ENCODE measurements at places on chromosomes 13 and 19.
A peak's percentile ranks its signal among the peaks of the same experiment; 100 is the strongest.

GRCh38 chr13:51425410-51426042 is 27.3 kb downstream of the INTS6 start:
- no peak for DNase-seq

- DNase-seq, result no peak
Measured at GRCh38 chr13:59413126-59413525, 750.6 kb downstream of the DIAPH3 start.

DNA sequence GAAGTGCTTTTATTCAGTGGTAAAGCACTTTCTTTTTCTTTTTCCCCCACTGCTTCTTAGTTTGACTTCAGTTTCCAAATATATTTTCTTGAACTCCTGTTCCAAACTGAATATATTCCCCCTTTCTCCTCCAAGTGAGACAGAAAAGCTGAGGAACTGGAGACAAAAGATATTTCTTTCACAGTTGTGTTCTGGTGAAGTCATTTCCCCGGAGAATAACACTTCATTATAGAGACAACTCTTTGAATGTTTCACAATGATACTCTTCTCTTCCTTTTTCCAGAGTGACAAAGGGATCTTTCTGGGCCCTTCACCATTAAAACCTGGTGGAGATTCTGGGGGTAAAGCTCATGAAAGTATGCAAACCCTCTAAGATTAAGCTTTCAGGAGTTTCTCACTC is 860.8 kb upstream of the SLITRK5 start:
- no peak for DNase-seq

- DNase-seq, result no peak
Measured at GRCh38 chr19:23470873-23471545, 75.7 kb upstream of the ZNF91 start.

DNA sequence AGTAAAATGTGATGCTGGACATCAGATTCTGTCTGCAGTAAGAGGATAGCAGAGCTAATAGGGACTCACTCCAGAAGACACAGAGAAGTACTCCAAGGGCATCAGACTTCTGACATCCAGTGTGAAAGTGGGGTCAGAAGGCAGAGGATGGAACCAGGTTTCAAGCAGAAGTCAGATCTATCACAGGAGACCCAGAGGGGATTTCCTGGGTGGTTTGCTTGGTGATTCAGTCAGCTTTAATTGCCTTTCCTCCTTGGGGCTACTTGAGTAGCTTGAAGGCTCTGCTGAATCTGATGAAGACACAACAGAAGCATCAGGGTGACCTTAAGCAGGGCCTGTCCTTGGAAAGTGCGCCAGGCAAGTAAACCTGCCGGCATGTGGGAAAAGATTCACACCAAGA is 300.6 kb downstream of the COG6 start:
- peak; percentile 30 for DNase-seq

DNA sequence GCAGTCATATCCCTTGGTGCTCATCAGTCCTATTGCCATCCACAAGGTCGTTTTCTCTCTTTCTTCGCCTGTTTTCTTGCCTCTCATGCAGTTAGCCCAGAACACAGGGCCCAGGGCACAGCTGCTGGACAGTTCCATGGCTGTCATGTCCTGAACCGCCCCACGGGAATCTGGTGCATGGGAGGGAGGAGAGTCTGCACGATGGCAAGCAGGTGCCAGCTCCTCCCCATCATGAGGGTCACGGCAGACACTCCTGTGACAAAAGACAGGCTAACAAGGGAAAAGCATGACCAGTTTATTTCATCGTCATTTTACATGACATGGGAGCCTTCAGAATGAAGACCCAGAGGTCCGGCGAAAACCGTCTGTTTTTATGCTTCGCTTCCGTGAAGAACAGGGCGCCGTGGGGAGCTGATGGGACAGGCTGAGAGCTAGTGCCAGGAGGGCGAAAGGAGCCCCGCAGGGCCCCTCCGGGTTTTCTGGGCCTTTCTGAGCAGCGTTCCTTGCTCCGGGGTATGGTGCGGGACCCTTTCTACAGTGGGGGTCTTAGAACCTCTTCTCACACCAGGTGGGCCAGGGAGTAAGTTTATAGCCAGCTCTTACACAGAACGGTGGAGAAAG is 135.7 kb downstream of the STK24 start:
- DNase-seq, result no peak

- DNase-seq, result no peak
Measured at GRCh38 chr13:98390086-98390715, 186.7 kb downstream of the STK24 start.

DNA sequence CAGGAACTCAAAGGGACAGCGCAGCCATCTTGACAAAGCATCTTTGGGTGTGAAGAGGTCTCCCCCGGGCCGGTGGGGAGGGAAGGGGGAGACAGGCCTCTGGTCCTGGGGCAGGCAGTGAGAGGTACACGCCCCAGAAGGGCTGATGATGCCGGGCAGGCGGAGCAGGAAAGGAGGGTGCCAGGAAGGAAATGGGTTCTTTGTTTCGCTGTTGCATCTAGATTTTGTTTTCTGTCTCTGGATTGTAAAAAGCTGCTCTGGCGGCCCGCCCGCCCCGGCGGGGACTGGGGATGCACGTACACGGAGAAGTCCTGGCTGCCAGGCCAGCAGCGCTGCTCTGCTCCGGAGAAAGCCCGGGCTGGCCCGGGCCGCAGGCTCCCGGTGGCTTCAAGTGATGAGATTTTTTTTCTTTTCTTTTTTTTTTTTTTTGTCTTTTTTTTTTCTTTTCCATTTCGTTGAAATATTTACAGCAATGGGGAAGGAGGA is 13.2 kb upstream of the ASF1B start:
- peak; percentile 76 for DNase-seq

- DNase-seq, result peak; percentile 59
Measured at GRCh38 chr13:78121459-78122348, 203.1 kb upstream of the EDNRB start.

DNA sequence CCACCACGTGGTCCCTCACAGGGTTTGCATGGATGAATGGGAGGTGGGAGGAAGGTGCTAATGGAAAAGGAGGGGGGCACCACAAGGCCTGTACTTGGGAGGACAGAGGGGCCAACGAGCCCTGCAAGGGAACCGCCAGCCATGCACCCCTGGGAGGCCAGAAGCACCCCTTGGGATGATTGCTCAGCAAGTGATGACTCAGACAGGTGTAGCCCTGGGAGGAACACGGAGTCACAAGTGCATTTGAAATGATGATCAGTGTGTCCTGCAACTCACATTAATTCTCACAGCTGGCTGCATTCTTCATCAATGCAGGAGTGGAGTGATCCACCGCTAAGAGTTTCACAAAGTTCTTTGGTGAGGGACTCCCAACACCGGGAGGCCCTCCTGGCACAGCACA is 82.8 kb upstream of the ZNF254 start:
- no peak for DNase-seq

- no peak for DNase-seq
Measured at GRCh38 chr13:44040070-44040817, 160.5 kb downstream of the LACC1 start.

DNA sequence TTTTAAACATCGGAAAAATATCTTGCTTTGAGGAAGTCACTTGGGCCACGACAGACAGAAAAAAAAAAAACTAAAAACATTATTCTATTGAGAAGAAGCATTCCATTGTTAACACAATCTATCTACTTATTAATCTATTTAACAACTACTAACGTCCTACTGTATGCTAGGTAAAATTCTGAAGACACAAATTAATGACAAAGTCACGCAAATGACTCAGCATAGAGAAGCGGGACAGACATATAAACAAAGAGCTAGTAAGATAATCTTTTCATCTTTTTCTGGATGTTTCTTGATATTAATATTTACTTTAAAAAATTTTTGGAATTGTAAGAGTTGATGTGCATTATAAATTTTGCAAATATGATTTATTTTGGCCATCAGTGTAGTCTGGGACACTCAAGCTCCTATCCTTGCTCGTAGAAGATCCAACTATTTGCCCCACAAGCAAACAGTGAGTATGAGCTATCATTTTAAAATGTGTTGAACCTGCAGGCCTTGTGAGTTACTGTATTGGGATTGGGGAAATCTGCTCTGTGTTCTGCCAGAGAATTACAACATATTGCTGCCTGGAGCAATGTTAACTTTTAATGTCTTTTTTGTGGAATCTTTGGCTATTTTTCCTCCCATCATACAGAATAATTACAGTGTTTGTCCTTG is 109.1 kb downstream of the PCDH9 start:
- no peak for DNase-seq

DNA sequence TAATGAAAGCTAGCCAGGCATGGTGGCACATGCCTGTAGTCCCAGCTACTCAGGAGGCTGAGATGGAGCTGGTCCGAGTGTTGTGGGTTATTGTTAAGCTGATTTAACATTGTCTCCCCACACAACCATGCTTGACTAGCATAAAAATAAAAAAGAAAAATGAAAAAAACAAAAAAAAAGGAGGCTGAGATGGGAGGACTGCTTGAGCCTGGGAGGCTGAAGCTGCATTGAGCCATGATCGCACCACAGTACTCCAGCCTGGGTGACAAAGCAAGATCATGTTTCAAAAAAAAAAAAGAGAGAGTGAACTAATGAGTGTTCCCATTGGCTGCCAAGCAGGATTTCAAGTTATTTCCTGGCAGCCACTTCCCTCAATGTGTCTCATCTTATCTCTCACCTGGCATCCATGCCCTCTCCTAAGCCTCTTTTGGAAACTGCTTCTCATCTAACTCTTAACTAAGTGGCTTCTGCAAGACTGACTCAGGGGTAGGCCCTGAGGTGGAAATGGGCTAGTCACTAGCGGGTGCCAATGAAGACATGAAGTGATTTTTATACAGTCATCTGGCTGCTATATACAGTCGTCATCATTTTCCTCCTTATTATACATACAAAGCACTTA is 4.9 kb downstream of the THAP8 start:
- no peak for DNase-seq

DNA sequence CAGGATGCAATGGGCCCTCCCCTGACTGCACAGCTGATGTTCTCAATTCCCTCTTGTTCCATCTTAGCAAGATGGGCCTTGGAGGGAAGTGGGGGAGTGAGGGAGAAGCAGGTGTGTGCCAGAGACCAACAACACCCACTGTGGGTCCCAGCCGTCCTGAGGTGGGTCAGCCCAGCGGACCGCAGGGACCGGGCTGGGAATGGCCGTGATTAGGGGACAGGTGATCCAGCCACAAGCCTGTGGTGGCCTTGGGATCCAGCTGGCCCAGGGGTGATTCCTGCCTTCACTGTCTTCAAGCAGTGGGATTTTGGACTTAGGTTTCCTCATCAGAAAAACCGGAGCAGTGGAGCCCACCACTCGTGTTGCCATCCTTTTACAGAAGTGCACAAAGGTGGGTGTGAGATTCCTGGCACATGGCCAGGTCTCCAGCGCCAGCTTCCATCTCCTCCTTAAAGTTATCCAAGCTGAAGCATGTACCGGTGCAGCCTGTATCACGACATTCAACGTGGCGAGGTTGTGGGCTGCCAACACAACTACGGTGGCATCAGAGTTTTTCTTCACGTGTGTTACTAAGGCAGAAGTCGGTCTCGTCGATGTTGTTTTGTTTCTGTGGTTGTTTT is 9.0 kb upstream of the ATP11A start:
- DNase-seq, result no peak

GRCh38 chr13:29583073-29583785 is 12.3 kb downstream of the SLC7A1 start:
- DNase-seq, result no peak

DNA sequence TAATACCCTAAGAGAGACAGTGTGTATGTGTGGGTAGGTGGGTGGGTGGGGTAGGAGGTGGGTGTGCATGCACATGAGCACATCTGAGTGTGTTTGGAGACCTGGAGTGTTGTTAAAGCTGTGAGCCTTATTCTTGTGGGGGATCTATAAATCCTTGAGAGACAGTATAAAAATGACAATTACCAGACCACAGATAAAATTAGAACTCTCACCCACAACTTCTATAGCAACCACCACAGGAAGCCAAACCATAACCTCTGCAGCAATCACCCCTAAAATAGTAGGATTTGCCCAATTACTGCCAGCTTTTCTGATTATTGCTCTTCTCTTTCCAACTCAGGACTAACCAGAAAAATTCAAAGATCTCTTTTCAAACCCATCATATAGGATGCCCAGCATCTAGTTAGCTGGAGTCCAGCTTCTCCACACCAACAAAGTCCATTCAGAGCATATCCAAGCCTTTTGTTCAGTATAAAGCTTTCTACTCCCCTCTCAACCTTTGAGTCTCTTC is 93.4 kb upstream of the SLITRK1 start:
- DNase-seq, result no peak

DNA sequence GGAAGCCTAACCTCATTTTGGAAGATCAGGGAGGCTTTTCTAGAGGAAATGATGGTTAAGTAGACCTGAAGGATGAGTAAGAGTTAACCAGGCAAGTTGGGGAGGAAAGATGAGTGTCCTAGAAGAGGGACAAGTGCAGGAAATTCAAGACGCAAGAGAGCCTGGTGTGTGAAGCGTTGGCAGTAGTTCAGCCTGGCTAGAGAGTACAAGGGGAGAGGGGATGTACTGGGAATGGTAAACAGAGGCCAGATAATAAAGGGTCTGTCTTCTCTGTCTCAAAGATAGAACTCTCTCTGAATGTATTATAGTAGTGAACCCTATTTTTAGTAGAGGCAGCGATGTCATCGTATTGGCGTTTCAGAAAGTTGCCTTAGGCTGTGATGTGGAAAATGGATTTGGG is 9.7 kb downstream of the DPY19L3 start:
- no peak for DNase-seq

- no peak for DNase-seq
Measured at GRCh38 chr13:94662274-94662945, 49.9 kb downstream of the SOX21 start.
